A673 (cell line): ENCODE measurements at places on chromosomes 2 and 18. TPM values are rescaled to one million over a fixed set of nuclear protein-coding genes. Genes with fewer than 3 reads are reported as not detected.

GRCh38 chr2:44671276-44671675, 270.2 kb upstream of the SIX3 start:
- H3K27me3 ChIP-seq = no peaks in the 10 kb centered on the region
- DNase-seq = no peak
- no peak overlapping the region for H3K27ac ChIP-seq
- H3K4me1 ChIP-seq = no peaks in the 10 kb centered on the region
- no peak overlapping the region for H3K4me3 ChIP-seq

DNA sequence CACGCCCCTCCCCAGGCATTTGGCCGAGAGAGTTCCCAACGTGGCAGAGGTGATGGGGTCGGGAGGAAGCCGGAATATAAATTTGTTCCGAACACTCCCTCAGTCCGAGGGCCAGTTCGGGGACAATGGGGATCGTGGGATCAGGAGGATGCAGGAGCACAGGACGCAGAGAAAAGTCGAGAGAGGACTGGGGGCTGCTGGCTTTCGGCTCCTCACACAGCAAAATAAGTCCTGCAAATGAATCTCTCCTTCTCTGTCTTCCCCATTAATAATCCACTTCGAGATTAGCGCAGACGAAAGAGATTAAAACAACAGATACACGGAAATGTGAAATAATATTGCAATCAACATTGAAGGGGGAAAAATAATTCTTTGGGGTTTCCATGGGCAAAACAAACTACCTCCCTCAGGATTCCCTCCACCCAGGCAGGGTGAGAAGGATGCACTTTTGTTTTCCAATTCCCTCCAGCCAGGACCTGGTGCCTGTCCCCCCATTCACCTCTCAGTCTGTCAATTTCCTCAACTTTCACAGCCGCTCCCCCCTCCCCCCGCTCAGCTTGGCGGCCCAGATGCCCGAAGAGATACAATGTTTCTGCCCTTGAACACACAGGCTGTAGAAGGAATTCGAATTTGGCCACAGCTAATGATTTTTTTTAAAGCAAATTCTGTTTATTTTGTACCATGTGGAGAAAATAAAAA, 3.1 kb upstream of the ZEB2 start:
- peaks cover 29% of the 10 kb centered on the region for H3K4me1 ChIP-seq
- H3K36me3 ChIP-seq = no peaks in the 10 kb centered on the region
- H3K27ac ChIP-seq = peak overlapping the region; percentile 72
- no peaks in the 10 kb centered on the region for H3K27me3 ChIP-seq
- peak overlapping the region; percentile 57 for H3K4me3 ChIP-seq

- H3K27ac ChIP-seq = no peak overlapping the region
- peaks cover under 1% of the 10 kb centered on the region for H3K27me3 ChIP-seq
- H3K4me1 ChIP-seq = no peaks in the 10 kb centered on the region
- H3K4me3 ChIP-seq = no peak overlapping the region
These were observed 300.2 kb downstream of the CDCA7 start for GRCh38 chr2:173654896-173655265.

- no peak overlapping the region for H3K27ac ChIP-seq
- no peak overlapping the region for H3K4me3 ChIP-seq
- no peaks in the 10 kb centered on the region for H3K36me3 ChIP-seq
- no peak for DNase-seq
- peaks cover 27% of the 10 kb centered on the region for H3K27me3 ChIP-seq
- H3K4me1 ChIP-seq = no peaks in the 10 kb centered on the region
These were observed 164.3 kb downstream of the TWIST2 start for GRCh38 chr2:239012228-239012627.

- H3K36me3 ChIP-seq = no peaks in the 10 kb centered on the region
- no peaks in the 10 kb centered on the region for H3K4me1 ChIP-seq
- DNase-seq = no peak
These were observed 571.4 kb upstream of the ZNF804A start for GRCh38 chr2:184026961-184027360.

DNA sequence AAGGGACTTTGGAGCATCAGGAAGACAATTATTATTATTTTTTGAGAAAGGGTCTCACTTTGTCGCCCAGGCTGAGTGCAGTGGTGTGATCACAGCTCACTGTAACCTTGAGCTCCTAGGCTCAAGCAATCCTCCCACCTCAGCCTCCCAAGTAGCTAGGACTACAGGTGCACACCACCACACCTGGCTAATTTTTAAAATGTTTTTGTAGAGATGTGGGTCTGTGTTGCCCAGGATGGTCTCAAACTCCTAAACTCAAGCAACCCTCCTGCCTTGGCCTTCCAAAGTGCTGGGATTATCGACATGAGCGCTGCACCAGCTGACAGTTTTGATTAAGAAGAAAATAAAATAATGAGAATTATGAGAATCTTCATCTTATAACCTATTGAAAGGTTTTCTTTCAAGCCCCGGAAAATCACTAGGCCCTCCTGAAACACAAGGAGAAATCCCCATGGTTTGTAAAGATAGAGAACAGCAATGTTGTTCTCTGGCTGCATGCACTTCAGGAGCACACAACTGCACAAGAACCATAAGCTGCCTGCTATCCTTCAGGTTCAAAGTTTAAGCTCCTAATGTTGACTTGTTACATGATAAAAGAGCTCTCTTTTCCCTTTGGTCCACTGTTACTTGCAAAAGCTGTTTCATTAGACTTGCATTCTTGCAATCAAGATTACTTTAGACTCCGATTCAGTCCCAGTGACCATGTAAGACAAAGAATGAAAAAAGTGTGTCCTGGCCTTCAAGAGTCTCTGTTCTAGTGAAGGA, 16.8 kb downstream of the NPC1 start:
- peaks cover 6% of the 10 kb centered on the region for H3K4me1 ChIP-seq
- H3K4me3 ChIP-seq = no peak overlapping the region
- no peak overlapping the region for H3K27ac ChIP-seq
- no peaks in the 10 kb centered on the region for H3K27me3 ChIP-seq
- DNase-seq = no peak

DNA sequence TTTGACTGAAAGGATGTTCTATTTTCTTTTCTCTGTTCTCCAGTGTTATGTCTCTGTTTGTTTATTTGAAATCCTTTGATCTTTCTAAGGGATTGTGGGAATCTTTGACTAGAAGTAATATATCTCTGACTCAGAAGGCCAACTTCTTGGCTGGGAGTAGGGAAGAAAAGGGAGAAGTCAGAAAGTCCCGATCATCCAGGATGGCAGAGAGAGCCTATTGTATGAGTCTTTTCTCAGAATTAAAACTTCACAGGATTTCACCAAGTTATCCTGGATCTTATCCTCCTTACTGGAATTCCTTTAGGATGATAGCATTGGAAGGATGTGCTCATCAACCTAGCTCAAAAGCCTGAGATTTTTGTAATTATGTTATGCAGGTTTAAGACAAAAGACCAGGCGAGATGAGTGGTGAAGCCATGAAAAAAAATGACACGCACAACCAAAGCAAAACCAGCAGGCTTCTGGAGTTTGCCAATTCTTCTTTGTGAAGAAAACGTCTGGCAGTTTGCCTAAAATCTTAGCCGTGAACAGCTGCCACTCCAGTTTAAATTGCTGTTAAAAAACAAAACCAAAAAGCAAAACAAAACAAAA, 383.6 kb upstream of the SMIM21 start:
- peak; percentile 6 for DNase-seq
- no peak overlapping the region for H3K27ac ChIP-seq
- H3K4me1 ChIP-seq = no peaks in the 10 kb centered on the region
- H3K4me3 ChIP-seq = no peak overlapping the region
- H3K36me3 ChIP-seq = no peaks in the 10 kb centered on the region
- H3K27me3 ChIP-seq = peaks cover 4% of the 10 kb centered on the region

DNA sequence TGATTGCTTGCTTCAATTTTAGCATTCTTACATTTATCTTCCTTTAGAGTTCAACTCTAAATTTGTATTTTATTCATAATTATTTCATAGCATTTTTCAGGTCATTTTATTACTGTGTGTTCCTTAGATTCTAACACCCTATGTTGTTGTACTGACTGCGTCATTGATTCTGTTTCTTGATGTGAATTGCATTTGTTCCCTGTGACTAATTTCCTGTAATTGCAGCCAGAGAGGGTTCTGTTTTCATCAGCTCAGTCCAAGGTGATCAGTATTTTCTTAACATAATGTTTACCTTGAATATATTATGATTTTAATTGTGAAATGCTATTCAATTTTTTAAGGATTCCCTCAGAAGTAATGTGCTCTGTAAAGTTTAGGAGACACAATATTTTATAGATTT, 970.2 kb upstream of the PIK3C3 start:
- no peaks in the 10 kb centered on the region for H3K36me3 ChIP-seq
- H3K27ac ChIP-seq = no peak overlapping the region
- no peaks in the 10 kb centered on the region for H3K4me1 ChIP-seq
- no peak overlapping the region for H3K4me3 ChIP-seq

DNA sequence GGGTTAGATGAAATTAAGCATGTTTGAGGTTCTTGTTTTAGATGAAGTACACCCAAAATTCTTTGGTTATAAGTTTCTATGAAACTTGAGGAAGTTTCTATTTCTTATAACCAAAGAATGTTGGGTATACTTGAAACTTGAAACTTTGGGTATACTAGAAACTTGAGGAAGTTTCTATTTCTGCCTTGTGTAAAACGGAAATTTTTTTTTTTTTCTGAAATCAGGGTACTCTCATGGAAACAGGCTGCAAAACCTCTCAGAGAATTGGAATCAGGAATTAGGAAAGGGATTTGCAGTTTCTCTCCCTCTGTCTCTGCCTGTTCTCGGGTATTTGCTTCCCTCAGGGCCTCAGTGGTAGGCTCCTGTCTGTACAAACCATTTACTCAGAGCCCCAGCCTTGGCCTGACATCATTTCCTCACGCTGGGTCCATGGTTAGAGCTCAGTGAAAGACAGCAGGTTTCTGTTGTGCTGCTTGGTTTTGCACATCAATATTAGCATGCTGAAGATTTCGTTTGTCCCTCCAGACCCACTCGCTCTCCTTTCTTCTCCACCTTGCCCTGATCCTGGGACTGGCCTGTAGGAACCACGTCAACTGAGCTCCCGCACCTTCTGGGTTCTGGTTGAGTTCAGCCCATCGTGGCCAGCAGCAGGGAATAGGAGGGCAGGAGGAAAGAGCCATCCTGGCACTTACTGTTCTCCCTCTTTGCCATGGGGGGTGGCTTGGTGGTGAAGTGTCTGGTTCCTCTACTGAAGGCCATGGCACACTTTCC, 106.4 kb downstream of the POLR1A start:
- no peak overlapping the region for H3K4me3 ChIP-seq
- H3K27me3 ChIP-seq = no peaks in the 10 kb centered on the region

DNA sequence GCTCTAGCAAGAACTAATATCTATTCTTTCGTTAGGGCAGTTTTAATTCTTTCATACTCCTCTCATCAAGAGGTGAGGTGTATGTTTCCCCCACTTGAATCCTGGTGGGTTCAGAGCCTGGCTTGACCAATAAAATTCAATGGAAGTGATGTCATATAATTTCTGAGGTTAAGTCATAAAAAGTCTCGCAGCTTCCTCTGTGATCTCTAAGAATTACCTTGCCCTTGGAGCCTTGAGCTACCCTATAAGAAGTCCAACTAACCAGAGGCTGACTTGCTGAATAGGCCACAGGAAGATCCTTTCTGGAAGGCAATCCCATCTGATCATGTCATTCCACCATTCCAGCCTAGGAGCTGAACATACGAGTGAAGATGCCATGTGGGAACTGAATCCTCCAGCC, 26.1 kb upstream of the INO80D start:
- H3K4me3 ChIP-seq = no peak overlapping the region
- no peaks in the 10 kb centered on the region for H3K27me3 ChIP-seq
- H3K36me3 ChIP-seq = peaks cover 5% of the 10 kb centered on the region
- no peak overlapping the region for H3K27ac ChIP-seq

- no peak overlapping the region for H3K27ac ChIP-seq
- H3K4me1 ChIP-seq = no peaks in the 10 kb centered on the region
- DNase-seq = no peak
- H3K4me3 ChIP-seq = no peak overlapping the region
These were observed 35.7 kb upstream of the HPCAL1 start for GRCh38 chr2:10267036-10267435.

GRCh38 chr2:185428000-185428399, 310.6 kb upstream of the FSIP2 start:
- no peaks in the 10 kb centered on the region for H3K27me3 ChIP-seq
- H3K36me3 ChIP-seq = no peaks in the 10 kb centered on the region
- H3K27ac ChIP-seq = no peak overlapping the region
- no peak overlapping the region for H3K4me3 ChIP-seq

GRCh38 chr2:12155303-12156051, 409.0 kb downstream of the LPIN1 start:
- no peak overlapping the region for H3K4me3 ChIP-seq
- no peaks in the 10 kb centered on the region for H3K36me3 ChIP-seq
- DNase-seq = peak; percentile 81
- peaks cover 17% of the 10 kb centered on the region for H3K4me1 ChIP-seq
- H3K27me3 ChIP-seq = no peaks in the 10 kb centered on the region

GRCh38 chr18:65468881-65469280, 281.9 kb upstream of the CDH7 start:
- H3K27me3 ChIP-seq = no peaks in the 10 kb centered on the region
- no peaks in the 10 kb centered on the region for H3K36me3 ChIP-seq
- DNase-seq = no peak
- no peak overlapping the region for H3K4me3 ChIP-seq
- no peaks in the 10 kb centered on the region for H3K4me1 ChIP-seq
- no peak overlapping the region for H3K27ac ChIP-seq

DNA sequence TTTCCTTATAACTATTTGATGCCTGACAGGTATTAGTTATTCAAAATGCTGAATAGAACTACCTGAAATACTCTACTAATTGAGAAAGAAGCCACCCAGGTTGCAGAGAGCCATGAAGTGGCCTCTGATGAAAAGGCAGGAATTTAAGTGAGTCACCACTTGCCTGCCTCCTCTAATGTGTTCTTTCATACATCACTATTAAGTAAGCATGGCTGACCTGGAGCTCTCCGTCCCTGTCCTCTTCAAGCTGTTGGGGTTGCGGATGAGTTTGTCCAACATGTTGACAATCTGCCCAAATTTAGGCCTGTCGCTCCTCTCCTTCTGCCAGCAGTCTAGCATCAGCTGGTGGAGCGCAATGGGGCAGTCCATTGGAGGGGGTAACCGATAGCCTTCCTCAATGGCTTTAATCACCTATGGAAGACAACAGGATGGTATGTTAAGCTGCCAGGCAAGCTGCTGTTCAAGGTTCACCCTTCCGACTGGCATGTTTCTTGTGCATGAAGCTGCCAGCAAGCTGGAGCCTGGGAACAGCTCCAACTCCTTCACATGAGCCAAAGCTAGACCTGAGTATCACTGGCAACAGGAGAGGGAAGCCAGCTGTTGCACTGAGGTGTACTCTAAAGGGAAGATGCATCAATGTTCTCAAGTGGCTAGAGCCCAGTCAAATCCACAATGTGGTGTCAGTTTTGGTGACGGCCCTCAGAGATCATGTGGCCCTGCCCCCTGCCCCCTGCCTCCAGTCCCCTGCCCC, 142.2 kb downstream of the EPHA4 start:
- no peaks in the 10 kb centered on the region for H3K27me3 ChIP-seq
- no peak for DNase-seq

FEV gene
- 8.0 and 12.6 TPM in 2 replicates for total RNA-seq

MBP gene
- 0.09 TPM in 1 of 2 replicates, not detected in the other for total RNA-seq

RGPD4 gene
- not detected in 2 replicates for total RNA-seq

FOXD4L1 gene
- not detected in 2 replicates for total RNA-seq

NFATC1 gene
- 10.4 and 13.5 TPM in 2 replicates for total RNA-seq

SLC38A11 gene
- not detected in 2 replicates for total RNA-seq

COLEC11 gene
- total RNA-seq = 0.63 and 0.77 TPM in 2 replicates
